ENCODE measurements at places on chromosomes 4 and X. TPM values are rescaled to one million over a fixed set of nuclear protein-coding genes. Genes with fewer than 3 reads are reported as not detected.
A peak's percentile ranks its signal among the peaks of the same experiment; 100 is the strongest.

- H3K27me3 ChIP-seq: no peaks in the 10 kb centered on the region
- no peak overlapping the region for H3K27ac ChIP-seq
- peaks cover 2% of the 10 kb centered on the region for H3K4me1 ChIP-seq
- H3K4me3 ChIP-seq: no peak overlapping the region
Observed at GRCh38 chr4:137534516-137534915, 2.2 kb upstream of the PCDH18 start.

- H3K27ac ChIP-seq: no peak overlapping the region
- DNase-seq: no peak
- H3K4me3 ChIP-seq: no peak overlapping the region
- no peaks in the 10 kb centered on the region for H3K36me3 ChIP-seq
Observed at GRCh38 chr4:79653871-79654270, 245.8 kb upstream of the GK2 start.

The ARHGAP36 gene
- total RNA-seq: not detected

The MAGEC2 gene
- not detected for total RNA-seq

The MTMR1 gene
- total RNA-seq: 47.1 TPM

GRCh38 chr4:20418861-20419451 is 167.3 kb downstream of the SLIT2 start:
- H3K4me1 ChIP-seq: peaks cover 13% of the 10 kb centered on the region
- DNase-seq: peak; percentile 33
- peak overlapping the region; percentile 39 for H3K27ac ChIP-seq
- H3K36me3 ChIP-seq: no peaks in the 10 kb centered on the region
- H3K4me3 ChIP-seq: peak overlapping the region; percentile 30

The HSFX2 gene
- total RNA-seq: not detected

DNA sequence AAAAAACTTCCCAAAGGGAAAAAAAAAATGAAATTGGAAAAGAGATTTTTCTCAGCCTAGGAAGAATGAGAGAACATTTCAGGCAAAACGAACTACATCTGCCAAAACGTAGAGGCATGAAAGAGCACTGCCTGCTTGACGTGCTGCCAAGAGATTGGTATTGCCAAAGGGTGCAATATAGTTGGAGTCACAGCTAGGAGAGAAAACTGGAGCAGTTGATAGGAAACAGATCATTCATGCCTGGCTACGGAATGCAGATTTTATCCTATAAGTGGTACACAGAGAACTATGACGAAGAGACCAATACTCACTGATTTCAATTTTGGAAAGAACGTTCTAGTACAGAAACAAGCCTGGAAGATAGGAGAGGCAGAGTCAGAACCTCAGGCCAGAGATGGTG is 68.4 kb upstream of the IQCM start:
- no peaks in the 10 kb centered on the region for H3K27me3 ChIP-seq
- H3K36me3 ChIP-seq: no peaks in the 10 kb centered on the region

GRCh38 chr4:105153749-105154148 is 7.1 kb downstream of the TET2 start:
- peaks cover 32% of the 10 kb centered on the region for H3K4me1 ChIP-seq
- H3K36me3 ChIP-seq: peaks cover 8% of the 10 kb centered on the region
- no peak overlapping the region for H3K4me3 ChIP-seq
- no peak overlapping the region for H3K27ac ChIP-seq
- no peak for DNase-seq
